NAMALWA (cell line): ENCODE measurements at places on chromosomes 5 and 9.

DNA sequence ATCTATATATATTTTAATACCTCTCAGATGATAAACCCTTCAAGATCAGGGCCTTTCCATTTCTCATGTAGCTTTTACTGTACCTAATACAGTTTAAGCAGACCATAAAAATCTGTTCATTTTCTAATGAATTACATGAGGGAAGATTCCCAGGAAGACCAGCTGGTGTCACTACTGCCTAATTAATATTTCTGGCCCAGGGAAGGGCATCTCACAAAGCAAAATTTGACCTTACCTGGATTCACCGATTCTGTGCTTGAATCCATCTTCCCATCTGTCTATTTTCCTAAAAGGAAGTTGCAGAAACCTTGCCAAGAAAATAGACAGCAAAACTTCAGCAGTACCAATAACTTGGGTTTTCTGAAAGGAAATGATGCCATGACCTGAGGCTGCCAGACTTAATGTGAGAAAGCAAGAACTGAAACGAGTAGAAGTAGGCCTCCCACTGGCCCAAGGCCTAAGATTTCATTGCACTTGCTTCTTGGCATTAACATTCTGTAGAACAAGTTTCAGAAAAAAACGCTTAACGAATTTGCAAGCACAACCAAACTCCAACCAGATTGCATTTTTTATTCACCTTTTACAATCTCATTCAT lies 83.0 kb upstream of the GLIS3 start:
- peak; percentile 53 for DNase-seq

- DNase-seq, result no peak
Observed at GRCh38 chr5:14003936-14004335, 59.4 kb upstream of the DNAH5 start.

- DNase-seq, result peak; percentile 46
Observed at GRCh38 chr5:56561-57290, 35.2 kb upstream of the PLEKHG4B start.

- peak; percentile 89 for DNase-seq
Observed at GRCh38 chr9:34603610-34604231, 8.2 kb downstream of the RPP25L start.

- no peak for DNase-seq
Observed at GRCh38 chr9:93091453-93092081, 4.5 kb upstream of the CARD19 start.

GRCh38 chr9:137387114-137387890 lies 35.7 kb downstream of the EXD3 start:
- DNase-seq, result peak; percentile 35

DNA sequence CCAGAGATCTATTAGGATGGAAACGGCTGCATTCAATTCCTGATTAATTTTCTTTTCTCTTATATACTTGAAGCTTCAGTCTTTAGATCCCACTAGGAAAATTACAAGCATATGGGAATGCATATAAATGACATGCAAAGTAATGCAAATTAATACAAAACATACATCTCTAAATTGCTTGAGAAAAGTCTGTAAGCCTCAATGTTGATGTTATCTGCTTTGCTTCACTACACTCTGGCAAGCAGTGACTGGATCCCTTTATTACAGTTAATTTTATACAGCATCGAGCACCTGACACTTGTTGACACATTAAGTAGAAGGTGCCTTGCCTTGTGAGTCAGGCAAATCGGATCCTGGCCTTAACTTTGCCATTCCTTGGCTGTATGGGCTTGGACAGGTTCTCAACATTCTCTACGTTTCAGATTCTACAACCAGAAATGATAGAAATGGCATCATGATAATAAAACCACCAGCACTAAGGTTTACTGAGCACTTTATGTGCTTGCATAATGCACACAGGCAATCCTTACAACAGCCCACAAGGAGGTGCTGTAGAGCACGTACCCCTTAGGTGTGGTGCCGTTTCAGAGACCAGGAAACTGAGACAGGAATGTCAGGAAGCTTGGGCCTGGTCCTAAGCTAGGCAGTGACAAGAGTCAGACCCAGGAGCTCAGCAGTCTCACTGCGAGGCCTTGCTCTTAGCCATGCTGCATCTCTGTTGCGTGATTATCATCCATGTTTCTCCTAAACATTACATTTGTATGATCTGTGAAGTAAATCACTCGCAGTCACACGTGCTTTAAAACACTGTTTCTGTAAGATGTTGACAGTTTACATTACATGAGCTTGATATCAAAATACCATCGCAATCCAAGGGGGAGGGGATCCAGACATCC lies 2.7 kb downstream of the GCNT4 start:
- DNase-seq, result peak; percentile 71

DNA sequence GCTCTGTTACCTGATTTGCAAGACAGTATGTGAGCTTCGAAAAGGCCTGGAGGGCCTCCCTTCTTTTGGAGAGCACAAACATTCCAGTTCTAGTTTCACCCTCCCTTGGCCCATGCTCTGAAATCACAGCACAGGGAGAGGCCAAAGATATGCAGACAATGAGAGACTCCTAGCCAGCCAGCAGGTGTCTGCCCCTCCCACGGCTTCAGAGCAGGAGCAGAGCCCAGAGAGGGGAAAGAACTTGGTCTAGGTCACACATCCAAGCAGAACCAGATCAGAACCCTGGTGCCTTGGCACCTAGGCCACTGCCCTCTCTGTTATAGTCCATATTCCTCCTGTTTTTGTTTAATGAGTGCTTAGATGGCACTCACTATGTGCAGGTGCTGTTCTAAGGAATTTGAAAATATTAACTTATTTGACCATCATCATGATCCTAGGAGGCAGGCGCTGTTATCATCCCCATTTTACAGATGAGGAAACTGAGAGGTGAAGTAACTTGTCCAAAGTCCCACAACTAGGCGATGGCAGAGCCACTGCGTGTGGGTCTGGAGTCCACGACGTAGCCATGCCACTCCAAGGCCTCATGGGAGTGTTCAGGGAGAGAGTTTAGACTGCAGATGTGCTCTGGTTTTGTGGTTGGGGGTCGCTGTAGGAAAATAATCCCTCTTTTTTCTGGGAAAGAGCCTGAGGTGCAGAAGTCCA lies 27.2 kb downstream of the TMOD1 start:
- DNase-seq, result no peak

DNA sequence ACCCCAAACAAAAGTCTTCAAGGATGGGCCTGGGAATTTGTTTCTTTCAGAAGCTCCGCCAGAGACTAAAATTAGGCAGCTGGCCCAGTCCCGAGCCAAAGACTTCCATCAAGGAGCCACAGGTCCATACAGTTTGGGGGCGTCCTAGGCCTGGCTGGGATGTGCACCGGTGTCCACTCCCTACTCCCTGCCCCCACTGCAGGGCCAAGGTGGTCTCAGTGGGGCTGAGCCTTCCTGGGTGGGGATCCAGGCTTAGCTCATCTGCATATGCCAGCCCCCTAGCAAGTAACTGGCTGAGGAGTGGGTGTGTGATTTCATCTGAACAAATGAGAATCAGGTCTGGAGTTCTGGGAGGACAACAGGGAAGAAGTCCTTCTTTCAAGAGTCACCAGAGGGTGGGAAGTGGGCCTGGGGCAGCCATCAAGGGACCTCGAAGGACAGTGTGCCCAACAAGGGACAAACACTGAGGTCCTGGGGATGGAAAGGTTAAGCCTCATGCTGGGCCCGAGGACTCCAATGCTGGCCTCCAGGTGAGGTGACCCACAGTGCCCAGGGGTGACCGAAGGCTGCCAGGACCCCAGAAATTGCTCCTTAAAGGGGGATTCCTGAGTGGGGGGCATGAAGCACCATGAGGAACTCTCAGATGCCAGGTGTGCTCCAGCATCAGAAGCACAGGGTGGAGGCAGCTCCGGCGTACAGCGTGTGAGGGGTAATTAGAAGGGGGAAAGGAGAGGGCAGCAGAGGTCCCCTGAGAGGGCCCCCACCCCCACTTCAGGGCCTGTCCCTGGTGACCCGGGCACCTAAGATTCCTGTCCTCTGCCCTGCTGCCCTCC lies 91.3 kb downstream of the ZNF354C start:
- DNase-seq, result no peak

DNA sequence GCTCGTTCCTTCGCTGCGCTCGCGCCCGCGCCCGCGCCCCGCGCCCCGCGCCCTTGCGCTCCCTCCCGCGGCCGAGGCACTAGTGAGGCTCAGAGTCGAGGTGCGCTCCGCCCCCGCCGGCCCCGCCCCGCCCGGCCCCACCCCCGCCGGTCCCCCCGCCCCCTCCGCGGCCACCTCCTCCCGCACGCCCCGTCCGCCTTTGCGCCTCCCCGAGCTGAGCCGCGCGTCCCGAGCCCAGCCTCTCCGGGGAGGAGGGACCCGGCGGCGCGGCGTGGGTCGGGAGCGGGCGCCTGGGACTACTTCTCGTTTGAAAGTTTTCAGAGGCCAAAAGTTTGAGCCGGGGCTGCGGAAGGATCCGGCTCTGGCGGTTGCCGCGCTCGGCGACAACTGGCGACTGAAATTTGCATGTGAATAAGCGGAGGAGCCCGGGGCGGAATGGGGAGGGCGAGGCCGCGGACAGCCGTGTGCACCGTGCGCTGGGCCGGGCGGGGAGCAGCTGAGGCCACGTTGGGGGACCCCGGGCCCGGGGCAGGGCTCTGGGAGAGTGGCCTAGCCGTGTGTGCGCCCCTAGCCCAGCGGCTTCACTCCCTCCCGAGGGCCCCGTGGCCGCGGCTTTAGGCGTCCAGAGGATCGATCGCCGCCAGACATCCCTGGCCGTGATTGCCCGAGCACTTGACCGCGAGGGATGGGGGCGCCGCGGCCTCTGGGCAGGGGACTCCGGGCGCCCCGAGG lies at the start of gene NOTCH1:
TSS of gene NOTCH1 (minus strand) at position 84 of the 732 bp plus-strand sequence. CDS start 262 bp downstream, outside the sequence.
- peak; percentile 91 for DNase-seq

GRCh38 chr9:708551-709432 lies 132.7 kb upstream of the DMRT1 start:
- DNase-seq, result no peak

DNA sequence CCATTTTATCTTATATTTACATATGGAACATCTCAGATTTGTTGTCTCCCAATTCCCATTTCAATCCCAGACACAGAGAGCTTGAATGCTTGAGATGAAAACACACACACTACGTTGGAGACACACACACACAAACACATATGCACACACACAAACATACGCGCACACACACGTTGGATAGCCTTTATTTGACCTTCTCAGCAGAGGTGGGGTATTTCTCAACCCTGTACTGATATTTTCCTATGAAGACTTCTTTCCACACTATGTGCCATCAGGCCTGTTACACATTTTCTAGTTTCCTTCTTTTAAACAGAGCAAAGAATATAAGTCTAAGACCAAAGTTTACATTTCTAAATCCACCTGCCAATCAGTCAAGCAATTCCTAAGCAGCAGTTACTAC lies 291.0 kb downstream of the TAF11L14 start:
- DNase-seq, result no peak

DNA sequence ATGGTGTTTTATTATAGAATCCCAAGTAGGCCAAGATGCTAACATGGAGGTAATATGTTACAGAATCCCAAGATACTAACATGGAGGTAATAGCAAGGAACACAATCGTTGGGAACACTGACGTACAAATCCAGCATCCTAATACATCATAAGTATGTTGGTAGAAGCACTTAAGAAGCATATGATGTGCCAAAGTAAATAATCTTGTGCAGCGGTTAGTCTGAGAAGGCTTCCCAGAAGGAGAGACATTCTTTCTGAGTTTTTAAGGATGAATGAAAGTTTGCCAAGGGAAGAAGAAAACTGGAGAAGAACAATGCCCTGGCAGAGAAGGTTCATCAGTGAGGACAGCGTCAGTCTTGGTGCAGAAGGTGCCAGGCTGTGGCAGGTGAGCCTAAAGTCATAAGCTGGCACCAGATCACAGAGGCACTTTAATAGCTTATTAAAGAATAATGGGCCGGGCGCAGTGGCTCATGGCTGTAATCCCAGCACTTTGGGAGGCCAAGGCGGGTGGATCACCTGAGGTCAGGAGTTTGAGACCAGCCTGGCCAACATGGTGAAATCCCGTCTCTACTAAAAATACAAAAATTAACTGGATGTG lies 294.5 kb upstream of the PIK3R1 start:
- no peak for DNase-seq

DNA sequence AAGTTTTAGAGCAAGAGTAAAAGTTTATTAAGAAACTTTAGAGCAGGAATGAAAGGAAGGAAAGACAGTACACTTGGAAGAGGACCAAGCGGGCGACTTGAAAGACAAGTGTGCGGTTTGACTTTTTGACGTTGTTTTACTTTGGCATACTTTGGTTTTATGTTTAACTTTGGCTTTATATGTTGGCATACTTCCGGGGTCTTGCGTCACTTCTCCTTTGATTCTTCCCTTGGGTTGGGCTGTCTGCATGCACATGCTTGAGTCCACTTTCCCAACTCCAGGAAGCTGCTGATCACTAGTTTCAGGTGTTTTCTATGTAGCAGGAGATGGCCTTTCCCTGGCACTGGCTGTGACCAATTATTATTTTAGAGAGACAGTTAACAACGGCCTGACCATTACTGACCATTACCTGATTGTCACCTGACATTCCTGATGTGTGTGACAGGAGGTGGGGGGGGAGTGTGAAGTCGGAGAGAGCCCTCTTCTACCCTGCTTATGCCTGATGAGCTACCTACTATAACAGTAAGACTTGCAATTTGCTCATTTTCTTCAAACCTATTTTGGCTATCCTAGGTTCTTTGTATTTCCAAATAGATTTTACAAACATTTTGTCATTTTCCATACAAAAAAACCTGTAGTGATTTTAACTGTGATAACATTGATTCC lies 45.5 kb downstream of the TNFSF8 start:
- no peak for DNase-seq

DNA sequence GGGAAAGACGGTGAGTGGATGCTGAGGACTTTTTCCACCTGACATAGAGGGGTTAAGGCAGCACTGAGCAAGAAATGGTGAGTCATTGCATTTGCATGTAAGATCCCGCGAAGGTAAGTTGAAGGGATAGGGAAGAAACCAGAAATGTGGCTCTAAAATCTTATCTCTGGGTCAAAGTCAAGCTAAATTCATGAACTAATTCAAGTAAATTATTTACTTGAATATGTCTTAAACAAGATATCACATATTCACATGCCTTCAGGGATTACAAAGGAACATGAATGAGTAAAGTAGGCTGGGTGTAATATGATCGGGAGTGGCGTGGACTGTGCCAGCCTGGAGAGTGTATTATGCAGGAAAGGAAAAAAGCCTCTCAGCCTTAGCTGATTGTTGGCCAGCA lies 74.4 kb upstream of the EQTN start:
- no peak for DNase-seq

- no peak for DNase-seq
Observed at GRCh38 chr5:457195-457961, 14.4 kb downstream of the EXOC3 start.

DNA sequence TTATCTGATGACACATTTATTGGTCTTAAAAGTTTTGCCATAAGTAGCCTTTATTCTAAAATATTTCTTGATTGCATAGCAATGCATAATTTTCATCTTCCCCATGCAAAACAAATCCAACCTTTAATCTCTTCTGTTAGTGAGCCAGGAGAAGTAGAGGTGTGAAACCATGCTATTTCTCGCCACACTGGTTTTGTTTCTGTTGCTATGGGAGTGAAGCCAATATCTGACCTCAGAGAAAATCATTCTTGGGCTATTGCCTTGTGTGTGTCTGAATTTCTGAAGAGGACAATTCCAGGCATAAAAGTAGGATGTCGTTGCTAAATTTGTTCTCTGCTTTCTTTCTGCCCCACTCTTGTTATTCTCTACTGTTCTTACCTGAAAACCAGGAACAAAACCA lies 183.6 kb downstream of the PTTG1 start:
- DNase-seq, result no peak
